Activated T-helper 2 cell treated with anti-CD3 and anti-CD28 coated beads, Interferon-gamma antibody, Interleukin-2, Interleukin-4, amounts not matched to agents 10 μg/mL and 5 μg/mL and 100 μg/mL, durations not matched to agents 14 hours and 24 hours and 36 hours (primary cell): ENCODE measurements at places on chromosomes 7 and 10. TPM values are rescaled to one million over a fixed set of nuclear protein-coding genes. Genes with fewer than 3 reads are reported as not detected.

- no peaks in the 10 kb centered on the region for H3K27me3 ChIP-seq
- H3K4me1 ChIP-seq, result no peaks in the 10 kb centered on the region
- H3K4me3 ChIP-seq, result no peak overlapping the region
- H3K27ac ChIP-seq, result no peak overlapping the region
- no peaks in the 10 kb centered on the region for H3K36me3 ChIP-seq
- no peak for DNase-seq
These were observed 167.8 kb downstream of the HDAC9 start for GRCh38 chr7:18663321-18663720.

DNA sequence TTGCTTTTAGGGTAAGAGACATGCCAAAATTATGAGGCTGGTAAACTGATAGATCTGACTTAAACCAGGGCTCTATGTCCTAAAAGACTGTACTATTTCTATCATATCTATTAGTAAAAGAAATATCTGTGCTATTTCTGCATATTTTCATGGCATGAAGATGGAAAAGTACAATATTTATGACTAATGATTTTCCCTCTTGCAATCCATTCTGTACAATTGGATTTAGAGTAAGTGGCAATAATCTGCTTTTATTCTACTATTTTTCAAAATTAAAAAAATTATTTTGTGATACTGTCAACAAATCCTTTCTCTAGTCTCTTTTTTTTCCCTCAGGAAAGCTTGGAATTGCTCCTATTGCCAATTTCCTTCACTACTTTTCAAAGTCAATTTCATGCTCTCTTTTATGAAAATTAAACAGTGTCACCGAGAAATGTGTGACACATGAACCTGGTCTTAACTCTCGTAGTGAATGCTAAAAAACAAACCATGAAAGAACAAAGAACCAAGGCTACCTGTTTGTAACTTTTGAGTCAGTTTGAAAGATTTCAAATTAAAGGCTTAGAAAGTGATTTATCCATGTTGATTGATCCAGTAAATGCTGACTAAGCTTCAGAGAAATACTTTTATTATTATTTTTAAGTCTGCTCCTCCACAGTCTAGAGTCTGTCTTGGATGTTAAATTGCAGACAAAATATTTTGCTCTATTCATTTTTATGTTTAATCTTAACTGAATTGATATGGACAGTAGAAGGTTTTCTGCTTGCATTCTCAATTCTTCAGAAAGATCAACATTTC, 262.7 kb upstream of the CHRM2 start:
- no peaks in the 10 kb centered on the region for H3K27me3 ChIP-seq
- no peak for DNase-seq
- no peak overlapping the region for H3K4me3 ChIP-seq
- no peaks in the 10 kb centered on the region for H3K36me3 ChIP-seq

GRCh38 chr7:135757719-135758411, 9.3 kb upstream of the FAM180A start:
- DNase-seq, result no peak
- no peaks in the 10 kb centered on the region for H3K4me1 ChIP-seq
- no peaks in the 10 kb centered on the region for H3K36me3 ChIP-seq
- no peak overlapping the region for H3K4me3 ChIP-seq

GRCh38 chr10:30029872-30030256, 29.5 kb downstream of the JCAD start:
- no peak for DNase-seq
- H3K27me3 ChIP-seq, result no peaks in the 10 kb centered on the region
- peak overlapping the region; percentile 97 for H3K4me3 ChIP-seq
- H3K36me3 ChIP-seq, result peaks cover 44% of the 10 kb centered on the region
- H3K27ac ChIP-seq, result no peak overlapping the region

Gene DENND2A
- total RNA-seq, result not detected in 2 replicates

- no peak for DNase-seq
- H3K27ac ChIP-seq, result no peak overlapping the region
- no peak overlapping the region for H3K4me3 ChIP-seq
- H3K36me3 ChIP-seq, result no peaks in the 10 kb centered on the region
- H3K4me1 ChIP-seq, result no peaks in the 10 kb centered on the region
These were observed 5.2 kb downstream of the NEUROD6 start for GRCh38 chr7:31335161-31335856.

- H3K27ac ChIP-seq, result peak overlapping the region; percentile 66
- H3K27me3 ChIP-seq, result peaks cover 44% of the 10 kb centered on the region
- H3K36me3 ChIP-seq, result peaks cover 5% of the 10 kb centered on the region
- peaks cover 25% of the 10 kb centered on the region for H3K4me1 ChIP-seq
These were observed 757 bp upstream of the PALS2 start for GRCh38 chr7:24572393-24572996.

DNA sequence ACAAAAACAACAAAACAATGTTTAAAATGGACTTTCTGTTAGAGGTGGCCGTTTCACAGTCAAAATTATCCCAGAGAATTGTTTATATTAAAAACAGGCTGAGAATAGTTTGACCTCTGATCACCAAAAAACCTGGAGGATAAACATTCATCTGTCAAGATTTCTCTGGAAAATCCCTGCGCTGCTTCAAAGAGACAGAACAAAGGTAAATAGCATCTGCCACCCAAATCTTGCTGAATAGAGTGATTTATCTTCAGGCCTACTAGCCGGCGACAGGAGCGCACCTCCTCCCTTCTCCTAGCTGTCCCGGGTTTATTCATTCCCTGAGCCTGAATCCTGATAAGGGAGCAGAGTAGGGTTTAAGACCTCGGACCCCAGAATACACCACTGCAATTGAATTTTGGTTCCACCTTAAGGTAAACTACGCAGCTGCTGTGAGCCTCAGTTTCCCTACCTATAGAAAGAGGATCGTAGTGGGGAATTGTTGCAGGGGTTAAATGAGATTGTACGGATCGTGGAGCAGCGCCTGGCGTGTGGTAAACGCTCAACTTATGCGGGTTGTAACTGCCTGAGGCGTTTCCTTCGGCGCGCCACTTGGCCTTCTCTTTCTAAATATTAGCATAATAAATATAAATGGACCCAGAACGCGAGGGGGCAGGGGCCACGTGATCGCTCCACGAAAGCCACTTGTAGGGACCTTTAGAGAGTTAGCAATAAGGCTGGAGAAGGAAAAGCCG, 498 bp upstream of the ST7 start:
- H3K27ac ChIP-seq, result peak overlapping the region; percentile 62
- peaks cover 14% of the 10 kb centered on the region for H3K27me3 ChIP-seq
- H3K4me3 ChIP-seq, result peak overlapping the region; percentile 80
- DNase-seq, result no peak
- H3K36me3 ChIP-seq, result peaks cover 9% of the 10 kb centered on the region
- peaks cover 29% of the 10 kb centered on the region for H3K4me1 ChIP-seq

Gene GPC2
- total RNA-seq, result 7.0 and 7.8 TPM in 2 replicates

Gene CYP26A1
- total RNA-seq, result not detected in 2 replicates

Gene OR2A1
- total RNA-seq, result not detected in 2 replicates

- DNase-seq, result no peak
- no peak overlapping the region for H3K4me3 ChIP-seq
- H3K36me3 ChIP-seq, result no peaks in the 10 kb centered on the region
These were observed 212.0 kb upstream of the TBX20 start for GRCh38 chr7:35465791-35466336.

GRCh38 chr7:47344171-47344955, 237.5 kb downstream of the TNS3 start:
- H3K4me1 ChIP-seq, result no peaks in the 10 kb centered on the region
- no peaks in the 10 kb centered on the region for H3K36me3 ChIP-seq
- DNase-seq, result no peak

DNA sequence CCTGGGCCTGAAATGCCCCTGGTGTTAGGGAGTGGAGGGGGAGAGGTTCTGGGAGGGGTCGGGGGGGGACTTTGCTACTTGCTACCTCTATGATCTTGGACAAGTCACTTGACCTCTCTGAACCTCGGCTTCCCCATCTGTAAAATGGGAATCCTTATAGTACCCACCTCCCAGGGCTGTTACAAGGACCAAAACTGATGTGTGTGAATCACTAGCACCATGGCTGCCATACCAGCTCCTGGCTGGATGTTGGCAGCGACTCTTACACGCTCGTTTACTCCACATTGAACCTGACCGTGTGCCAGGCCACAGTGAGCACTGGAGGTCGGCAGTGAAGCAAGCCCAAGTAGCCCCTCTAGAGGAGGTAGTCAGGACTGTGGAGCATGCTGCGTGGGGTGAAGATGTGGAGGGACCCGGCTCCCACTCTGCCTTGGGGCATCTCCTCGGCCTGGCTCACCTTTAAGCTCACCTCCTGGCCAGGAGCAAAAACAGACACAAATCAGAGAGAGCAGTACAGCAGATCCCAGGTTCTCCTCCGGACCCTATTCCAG, 28.9 kb downstream of the PPIF start:
- H3K4me1 ChIP-seq, result peaks cover 3% of the 10 kb centered on the region
- H3K27ac ChIP-seq, result no peak overlapping the region

DNA sequence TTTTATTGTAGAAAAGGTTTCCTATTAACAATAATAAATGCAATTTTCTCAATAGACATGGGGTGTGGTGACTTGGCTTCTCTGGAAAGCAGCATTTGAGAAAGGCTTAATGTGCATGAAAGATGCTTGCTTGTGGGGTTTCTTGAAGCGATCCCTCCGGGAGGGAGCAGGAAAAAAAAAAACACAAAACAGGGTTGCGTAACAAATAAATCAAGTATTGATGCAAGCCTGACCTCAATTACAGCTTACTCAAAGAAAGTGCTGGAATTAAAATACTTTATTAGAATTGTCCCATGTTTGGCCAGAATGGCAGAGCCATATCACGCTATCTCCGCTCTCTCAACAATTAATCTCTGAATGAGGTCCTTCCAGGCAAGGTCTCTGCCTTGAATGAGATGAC, 1612.5 kb downstream of the REEP3 start:
- H3K27me3 ChIP-seq, result no peaks in the 10 kb centered on the region
- no peak overlapping the region for H3K27ac ChIP-seq
- no peaks in the 10 kb centered on the region for H3K4me1 ChIP-seq
- H3K4me3 ChIP-seq, result no peak overlapping the region
- H3K36me3 ChIP-seq, result no peaks in the 10 kb centered on the region
- no peak for DNase-seq

- H3K4me1 ChIP-seq, result no peaks in the 10 kb centered on the region
- H3K36me3 ChIP-seq, result no peaks in the 10 kb centered on the region
- H3K4me3 ChIP-seq, result no peak overlapping the region
- H3K27ac ChIP-seq, result no peak overlapping the region
These were observed 406.5 kb upstream of the SEMA3D start for GRCh38 chr7:85593355-85593754.

Gene HMX2
- not detected in 2 replicates for total RNA-seq

DNA sequence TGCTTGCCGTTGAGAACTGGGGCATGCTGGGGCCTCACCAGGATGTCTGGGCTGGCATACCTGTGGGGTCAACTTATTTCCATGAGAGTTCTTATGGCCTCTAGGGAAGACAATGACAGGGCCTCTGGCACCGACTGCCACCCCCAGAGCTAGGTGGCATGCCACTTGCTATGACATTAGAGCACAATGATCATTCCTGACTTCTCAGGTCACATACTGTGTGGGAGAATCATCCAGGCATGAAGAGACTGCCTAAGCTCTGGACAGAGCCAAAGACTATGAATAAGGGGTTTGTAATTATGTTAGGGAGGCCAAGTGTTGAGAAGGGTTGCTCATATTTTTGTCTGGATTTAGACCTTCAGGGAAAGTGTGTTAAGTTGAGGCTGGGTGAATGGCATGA, 97.5 kb downstream of the PTPN20 start:
- H3K27me3 ChIP-seq, result peaks cover 43% of the 10 kb centered on the region
- no peak overlapping the region for H3K27ac ChIP-seq
- H3K36me3 ChIP-seq, result no peaks in the 10 kb centered on the region

- DNase-seq, result no peak
- H3K36me3 ChIP-seq, result no peaks in the 10 kb centered on the region
- H3K27me3 ChIP-seq, result peaks cover 12% of the 10 kb centered on the region
- H3K27ac ChIP-seq, result no peak overlapping the region
These were observed 91.0 kb downstream of the MICALL2 start for GRCh38 chr7:1368184-1368681.

GRCh38 chr10:71031026-71031425, 142.7 kb upstream of the PCBD1 start:
- no peaks in the 10 kb centered on the region for H3K27me3 ChIP-seq
- no peaks in the 10 kb centered on the region for H3K36me3 ChIP-seq
- no peak for DNase-seq
- no peak overlapping the region for H3K27ac ChIP-seq
- H3K4me1 ChIP-seq, result no peaks in the 10 kb centered on the region

GRCh38 chr7:77497079-77497478, 40.0 kb upstream of the PTPN12 start:
- H3K4me1 ChIP-seq, result no peaks in the 10 kb centered on the region
- DNase-seq, result no peak
- H3K27ac ChIP-seq, result no peak overlapping the region
